Smooth muscle cell of bladder (primary cell): ENCODE measurements at places on chromosomes 11 and 22. TPM values are rescaled to one million over a fixed set of nuclear protein-coding genes. Genes with fewer than 3 reads are reported as not detected.

FAR1 gene
- 37.8 and 43.5 TPM in 2 replicates for total RNA-seq

LDLRAD3 gene
- total RNA-seq = 4.3 and 10.8 TPM in 2 replicates

TESMIN gene
- under 0.01 TPM in 1 of 2 replicates, not detected in the other for total RNA-seq

ANO5 gene
- total RNA-seq = under 0.01 and 0.18 TPM in 2 replicates

OR51B5 gene
- total RNA-seq = 0.18 and 0.28 TPM in 2 replicates

OR4A16 gene
- total RNA-seq = not detected in 2 replicates

RBMXL2 gene
- not detected in 2 replicates for total RNA-seq

YDJC gene
- 9.1 and 9.4 TPM in 2 replicates for total RNA-seq

RASD2 gene
- total RNA-seq = under 0.01 and 0.46 TPM in 2 replicates

DKK3 gene
- 235 and 371 TPM in 2 replicates for total RNA-seq

CCDC88B gene
- 1.6 and 1.7 TPM in 2 replicates for total RNA-seq

C11orf24 gene
- 19.3 and 24.4 TPM in 2 replicates for total RNA-seq

MCAT gene
- total RNA-seq = 8.4 and 10.4 TPM in 2 replicates

SPDYC gene
- total RNA-seq = not detected in 2 replicates

GRM5 gene
- total RNA-seq = under 0.01 TPM in 1 of 2 replicates, not detected in the other

CRKL gene
- total RNA-seq = 29.4 and 38.9 TPM in 2 replicates

PHF21B gene
- not detected in 2 replicates for total RNA-seq

TPBGL gene
- total RNA-seq = under 0.01 TPM in 1 of 2 replicates, not detected in the other

SNX32 gene
- total RNA-seq = 0.65 and 1.3 TPM in 2 replicates

OVOL1 gene
- not detected in 2 replicates for total RNA-seq

CRYBB2 gene
- total RNA-seq = not detected in 2 replicates

SIPA1 gene
- 8.1 and 13.7 TPM in 2 replicates for total RNA-seq

OMP gene
- 0.43 TPM in 1 of 2 replicates, not detected in the other for total RNA-seq

CSTF3 gene
- total RNA-seq = 23.5 and 26.0 TPM in 2 replicates

FDX1 gene
- 8.7 and 9.5 TPM in 2 replicates for total RNA-seq

CSNK2A3 gene
- 1.00 and 1.1 TPM in 2 replicates for total RNA-seq

KCNK4 gene
- total RNA-seq = not detected in 2 replicates
